Uterus (tissue), 4 donors: ENCODE measurements at places on chromosomes 4 and X. TPM values are rescaled to one million over a fixed set of nuclear protein-coding genes. Genes with fewer than 3 reads are reported as not detected.

- H3K4me3 ChIP-seq, result no peak overlapping the region
- H3K36me3 ChIP-seq, result no peaks in the 10 kb centered on the region
- peaks cover 14% of the 10 kb centered on the region for H3K27me3 ChIP-seq
- H3K27ac ChIP-seq, result no peak overlapping the region
- H3K4me1 ChIP-seq, result peaks cover 6% of the 10 kb centered on the region
Observed at GRCh38 chr4:144648042-144648441, 2.1 kb downstream of the HHIP start.

GRCh38 chr4:172951679-172952451 lies 216.7 kb upstream of the GALNT7 start:
- no peak for DNase-seq
- no peaks in the 10 kb centered on the region for H3K36me3 ChIP-seq
- H3K27ac ChIP-seq, result no peak overlapping the region
- H3K27me3 ChIP-seq, result no peaks in the 10 kb centered on the region

DNA sequence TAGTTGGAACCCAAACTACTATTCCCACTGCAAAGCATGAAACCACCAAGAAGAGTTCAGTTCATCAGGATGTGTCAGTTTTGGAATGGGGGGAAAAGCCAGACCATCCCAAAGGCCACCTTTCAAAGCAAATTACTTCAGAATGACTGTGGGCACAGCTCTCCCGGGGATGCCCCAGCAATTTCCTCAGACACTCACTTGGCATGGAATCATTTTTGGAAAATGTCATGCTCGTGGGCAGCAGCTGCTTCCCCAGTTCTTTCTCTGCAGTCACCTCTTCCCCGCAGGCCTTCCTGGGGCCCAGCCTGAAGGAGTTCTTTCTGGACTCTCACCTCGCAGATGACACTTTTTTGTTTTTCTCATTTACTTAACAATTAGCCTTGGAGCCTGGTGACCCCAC lies 350.3 kb downstream of the NR3C2 start:
- no peaks in the 10 kb centered on the region for H3K36me3 ChIP-seq
- no peak overlapping the region for H3K27ac ChIP-seq
- no peak for DNase-seq
- H3K4me3 ChIP-seq, result no peak overlapping the region

GRCh38 chrX:150544222-150544787 lies 24.1 kb upstream of the MTM1 start:
- H3K36me3 ChIP-seq, result no peaks in the 10 kb centered on the region
- no peak overlapping the region for H3K27ac ChIP-seq
- H3K4me3 ChIP-seq, result no peak overlapping the region
- DNase-seq, result no peak
- H3K4me1 ChIP-seq, result no peaks in the 10 kb centered on the region
- H3K27me3 ChIP-seq, result no peaks in the 10 kb centered on the region

- no peaks in the 10 kb centered on the region for H3K36me3 ChIP-seq
- no peaks in the 10 kb centered on the region for H3K27me3 ChIP-seq
- no peak overlapping the region for H3K4me3 ChIP-seq
- H3K27ac ChIP-seq, result no peak overlapping the region
- DNase-seq, result no peak
Observed at GRCh38 chrX:97636473-97637140, 752.9 kb downstream of the RPA4 start.

The VCX3A gene
- not detected for total RNA-seq

The FAM149A gene
- 0.77 TPM for total RNA-seq
